NCI-H2081 treated with DMSO at 0.1 percent for 48 hours (cell line): ENCODE measurements at places on chromosomes 2 and 18.

- no peak for DNase-seq
Measured at GRCh38 chr2:217527590-217528202, 475.1 kb downstream of the TNS1 start.

DNA sequence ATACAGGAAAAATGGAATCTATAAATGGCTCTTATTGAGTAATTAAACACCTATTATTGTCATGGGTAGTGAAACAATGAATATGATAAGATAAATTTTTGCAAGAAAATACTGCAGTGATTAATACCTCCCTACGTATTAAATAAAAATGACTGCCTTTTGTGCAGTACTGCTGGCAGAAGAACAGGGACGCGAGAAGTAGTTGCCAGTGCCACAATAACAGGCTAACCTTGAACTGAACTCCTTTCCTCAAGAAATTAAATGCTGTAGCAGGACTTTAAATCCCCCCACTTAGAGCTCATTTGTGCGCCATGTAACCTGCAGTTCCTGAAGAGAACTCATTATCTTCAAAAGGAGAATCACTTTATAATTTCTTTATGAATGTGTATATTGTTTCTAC is 24.6 kb downstream of the FIGN start:
- DNase-seq, result no peak

- DNase-seq, result no peak
Measured at GRCh38 chr18:36610661-36611060, 218.1 kb downstream of the TPGS2 start.

DNA sequence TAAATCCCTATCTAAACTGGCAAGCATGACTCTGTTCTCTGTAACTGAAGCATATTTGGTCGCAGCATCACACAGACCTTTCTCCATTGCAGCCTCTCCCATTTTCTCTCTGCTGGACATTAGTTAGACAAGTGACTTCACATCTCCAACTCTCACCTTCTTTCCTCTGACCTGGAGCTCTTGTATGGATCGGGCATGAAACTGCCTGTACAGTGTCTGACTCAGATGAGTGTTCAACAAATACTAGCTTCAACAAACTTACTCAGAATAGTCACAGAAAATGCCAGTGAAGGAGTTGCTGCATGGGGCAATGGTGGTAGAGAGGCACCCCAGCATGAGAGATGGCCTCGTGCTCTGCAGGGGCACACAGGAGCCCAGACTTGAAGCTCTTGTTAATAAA is 104.7 kb upstream of the COPS8 start:
- no peak for DNase-seq

DNA sequence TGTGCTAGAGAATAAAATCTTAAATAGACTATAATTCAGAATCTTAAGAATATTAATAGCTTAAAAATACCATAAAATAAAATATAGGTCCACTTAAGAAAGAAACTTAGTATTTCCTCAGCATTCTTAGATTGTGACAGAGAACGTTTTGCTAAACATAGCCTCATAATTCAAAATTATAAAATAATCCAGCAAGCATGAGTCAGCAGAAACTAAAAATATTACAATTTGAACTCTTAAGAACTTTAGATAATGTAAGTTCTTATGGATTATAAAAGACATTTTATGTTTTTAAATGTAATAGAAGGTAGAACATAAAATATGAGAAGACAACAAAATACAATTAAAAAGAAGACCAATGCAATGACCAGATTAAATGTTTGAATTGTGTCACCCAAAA is 164.5 kb upstream of the MC4R start:
- DNase-seq, result no peak

DNA sequence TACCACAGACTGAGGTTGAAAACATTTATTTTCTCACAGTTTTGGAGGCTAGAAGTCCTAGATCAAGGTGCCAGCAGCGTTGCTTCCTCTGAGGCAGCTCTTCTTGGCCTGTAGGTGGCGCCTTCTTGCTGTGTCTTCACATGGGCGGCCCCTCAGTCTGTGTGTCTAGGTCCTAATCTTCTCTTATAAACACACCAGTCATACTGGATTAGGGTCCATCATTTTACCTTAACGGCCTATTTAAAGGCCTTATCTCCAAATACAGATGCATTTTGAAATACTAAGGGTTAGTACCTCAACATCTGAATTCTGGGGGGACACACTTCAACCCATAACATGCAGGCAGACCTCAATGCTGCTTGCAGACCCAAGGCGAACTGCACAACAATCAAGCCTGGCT is 4.4 kb upstream of the RMC1 start:
- peak; percentile 24 for DNase-seq

- no peak for DNase-seq
Measured at GRCh38 chr2:152222975-152223637, 47.5 kb upstream of the STAM2 start.

GRCh38 chr2:69790601-69790959 is 38.9 kb upstream of the GMCL1 start:
- no peak for DNase-seq
